GM12892 (cell line): ENCODE measurements at places on chromosomes 11 and 22.

DNA sequence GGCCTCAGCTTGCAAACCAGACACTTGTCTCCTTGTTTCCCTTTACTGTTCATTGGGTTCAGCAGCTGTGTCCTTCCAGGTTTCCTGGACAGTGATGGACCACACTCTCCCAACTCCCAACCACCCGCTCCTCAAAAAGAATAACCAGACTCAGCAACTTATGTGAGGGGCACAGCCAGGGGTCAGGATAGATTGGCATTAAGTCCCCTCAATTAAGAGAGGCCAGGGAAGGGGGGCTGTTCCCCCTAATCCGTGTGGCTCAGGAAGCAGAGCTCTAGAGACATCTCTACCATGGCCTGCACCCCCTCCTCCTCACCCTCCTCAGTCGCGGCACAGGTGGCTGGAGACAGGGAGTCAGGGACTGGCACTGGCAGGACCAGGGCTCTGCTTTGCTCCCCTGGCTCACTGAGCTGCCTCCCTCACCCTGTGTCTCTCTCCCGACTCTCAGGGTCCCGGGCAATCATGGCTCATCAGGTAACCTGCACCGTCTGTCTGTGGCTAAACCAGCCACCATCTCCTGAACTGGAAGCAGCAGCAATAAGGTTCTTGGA lies 111.7 kb downstream of the ZNF280B start:
- no peak for DNase-seq

GRCh38 chr11:65110354-65110861 lies 1.3 kb upstream of the TM7SF2 start:
- DNase-seq = peak; percentile 88

DNA sequence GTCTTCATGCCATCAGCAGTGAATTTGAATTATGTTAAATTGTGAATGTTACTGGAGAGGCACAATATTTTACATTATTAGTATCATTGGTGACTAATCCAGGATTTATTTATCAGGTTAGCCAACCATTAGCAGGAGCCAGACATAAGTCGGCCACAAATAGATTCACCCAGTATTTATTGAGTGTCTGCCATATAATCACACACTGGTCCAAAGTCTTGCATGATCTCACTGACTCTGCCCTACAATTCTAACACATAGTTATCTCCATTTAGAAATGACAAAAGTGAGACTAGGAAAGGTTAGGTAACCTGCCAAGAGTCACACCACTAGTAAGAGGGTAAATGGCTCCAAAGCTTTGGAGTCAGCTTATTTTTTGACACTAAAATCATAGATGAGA lies 179.6 kb downstream of the BLID start:
- no peak for DNase-seq

- DNase-seq = no peak
Observed at GRCh38 chr11:120908461-120909181, 115.3 kb upstream of the TBCEL start.

- DNase-seq = no peak
Observed at GRCh38 chr22:46408568-46409506, 73.3 kb downstream of the TRMU start.

GRCh38 chr11:38582756-38583155 lies 1984.7 kb upstream of the RAG2 start:
- DNase-seq = no peak

DNA sequence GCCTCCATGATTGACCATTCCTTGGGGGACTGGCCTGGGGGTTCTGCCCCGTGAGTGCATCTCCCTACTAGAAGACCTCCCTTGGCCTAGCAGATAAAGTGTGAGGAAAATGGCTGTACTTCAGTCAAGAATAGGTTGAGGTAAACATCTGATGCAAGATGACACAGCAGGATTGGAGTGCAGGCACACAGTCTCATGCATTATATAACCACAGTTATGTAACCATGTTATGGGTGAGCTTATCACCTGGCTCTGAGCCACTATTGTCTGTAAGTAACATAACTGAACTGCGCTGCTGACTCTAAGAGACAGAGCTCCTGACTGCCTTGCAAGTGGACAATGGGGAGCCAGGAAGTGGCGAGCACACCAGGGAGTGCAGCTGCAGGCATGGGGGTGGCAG lies 378.7 kb upstream of the ANO5 start:
- no peak for DNase-seq

DNA sequence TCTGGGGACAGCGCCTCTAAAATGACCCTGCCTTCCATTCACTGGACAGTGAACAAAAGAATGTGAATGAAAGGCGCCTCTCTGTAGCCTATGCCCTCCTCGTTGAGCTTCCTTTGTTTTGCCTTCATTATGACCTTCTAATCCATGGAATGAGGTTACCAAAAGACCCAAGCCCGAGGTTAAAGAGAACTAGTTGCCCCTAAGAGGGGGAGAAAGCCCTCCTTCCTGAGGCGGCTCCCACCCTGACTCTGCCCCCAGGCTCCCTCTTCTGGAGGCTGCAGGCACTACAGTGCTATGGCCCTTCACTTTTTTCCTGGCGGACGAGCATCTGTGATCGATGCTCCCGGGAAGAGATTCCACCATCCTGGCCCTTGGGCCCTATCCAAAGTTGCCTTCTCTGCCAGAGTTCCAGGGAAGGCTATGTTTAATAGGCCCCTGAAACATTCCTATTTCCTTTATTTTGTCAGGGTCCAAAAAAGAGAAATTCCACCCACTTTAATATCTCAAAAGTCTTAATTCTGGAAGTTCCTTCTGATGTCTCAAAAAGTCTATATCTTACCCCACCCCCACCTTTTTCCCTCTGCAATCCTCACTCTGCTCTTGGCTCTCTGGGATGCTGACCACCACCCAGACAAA lies 147.3 kb downstream of the FEZ1 start:
- DNase-seq = peak; percentile 55

DNA sequence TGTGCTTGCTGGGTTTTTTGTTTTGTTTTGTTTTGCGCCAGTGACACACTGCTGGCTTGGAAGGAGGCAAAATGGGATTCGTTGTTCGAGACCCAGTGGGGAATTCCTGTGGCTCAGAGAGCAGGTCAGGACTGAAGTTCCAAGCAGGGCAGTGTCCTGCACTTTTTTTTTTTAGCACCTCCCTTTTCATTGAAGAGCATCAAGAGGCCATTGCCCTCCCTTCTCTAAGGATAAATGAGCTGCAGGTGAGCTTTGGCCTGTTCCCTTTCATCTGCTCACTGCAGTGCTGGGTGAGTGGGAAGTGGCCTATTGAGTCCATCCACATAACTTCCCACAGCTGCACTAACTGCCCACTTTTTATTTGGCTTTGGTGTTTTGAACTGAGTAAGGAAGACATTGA lies 87.8 kb downstream of the ARHGAP42 start:
- no peak for DNase-seq

- peak; percentile 29 for DNase-seq
Observed at GRCh38 chr11:62324731-62325556, 12.3 kb upstream of the ASRGL1 start.

- no peak for DNase-seq
Observed at GRCh38 chr22:39289975-39290720, 29.3 kb downstream of the RPL3 start.

DNA sequence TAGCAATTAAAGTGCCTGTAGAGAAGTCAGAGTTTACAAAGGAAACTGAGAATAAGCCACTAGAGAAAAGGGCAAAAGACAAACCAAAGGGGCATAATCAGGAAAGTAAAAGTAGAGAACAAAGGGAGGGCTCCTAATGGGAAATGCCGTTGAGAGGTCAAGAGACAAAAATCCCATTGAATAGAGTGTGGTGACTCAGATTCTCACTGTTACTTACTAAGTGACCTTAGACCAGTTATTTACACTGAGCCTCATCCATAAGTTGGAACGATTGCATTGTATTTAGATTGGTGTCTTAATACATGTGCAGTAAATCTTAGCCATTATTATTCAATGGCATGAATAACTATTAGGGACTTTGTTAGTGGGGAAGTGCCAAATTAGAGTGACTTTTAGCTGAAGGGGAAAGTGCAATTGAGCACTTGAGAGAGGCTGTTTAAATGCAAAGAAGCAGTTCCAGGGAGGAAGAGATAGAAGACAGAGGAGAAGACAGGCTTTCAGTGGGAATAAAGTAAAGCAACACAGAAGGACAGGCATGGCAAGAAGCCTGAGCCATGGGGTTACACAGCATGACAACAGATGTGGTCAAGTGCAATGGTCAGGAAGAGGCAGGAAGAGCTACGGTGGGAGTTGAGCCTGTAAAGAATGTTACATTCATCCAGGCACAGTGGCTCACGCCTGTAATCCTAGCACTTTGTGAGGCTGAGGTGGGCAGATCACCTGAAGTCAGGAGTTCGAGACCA lies 82.6 kb downstream of the UBASH3B start:
- DNase-seq = no peak

DNA sequence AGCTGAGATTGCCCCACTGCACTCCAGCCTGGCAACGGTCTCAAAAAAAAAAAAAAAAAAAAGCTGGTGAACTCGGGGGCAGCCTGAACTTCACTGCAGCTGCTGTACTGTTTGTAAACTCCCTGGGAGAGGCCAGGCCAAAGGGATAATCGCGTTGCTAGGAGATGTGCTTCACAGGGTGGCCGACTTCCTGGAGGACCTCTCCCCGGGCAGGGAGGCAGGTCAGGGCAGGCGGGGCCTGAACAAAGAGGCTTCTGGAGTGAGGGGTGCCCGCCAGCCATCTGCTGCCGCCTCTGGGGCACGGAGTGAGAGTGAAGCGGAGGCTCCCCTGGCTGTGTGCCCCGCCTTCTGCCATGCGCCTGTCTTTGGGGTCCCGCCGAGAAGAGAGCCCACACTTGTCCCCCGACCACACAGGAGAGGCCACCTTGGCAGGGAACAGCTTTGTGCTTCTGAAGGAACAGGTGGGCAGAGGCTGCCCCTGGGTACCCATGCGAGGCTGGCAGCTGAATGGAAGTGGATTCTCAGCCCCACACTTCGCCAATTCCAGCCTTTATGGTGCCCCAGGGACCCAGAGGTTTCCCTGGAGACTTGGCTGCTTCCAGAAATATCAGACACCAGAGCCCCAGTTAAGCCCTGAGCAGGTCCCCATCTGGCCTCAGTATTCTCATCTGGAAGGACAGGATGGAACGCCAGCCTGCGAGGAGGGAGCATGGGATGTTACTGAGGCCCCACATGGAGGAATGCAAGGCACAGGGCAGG lies 29.6 kb downstream of the TMEM184B start:
- no peak for DNase-seq

GRCh38 chr11:57792870-57793269 lies 31.3 kb downstream of the CTNND1 start:
- no peak for DNase-seq

DNA sequence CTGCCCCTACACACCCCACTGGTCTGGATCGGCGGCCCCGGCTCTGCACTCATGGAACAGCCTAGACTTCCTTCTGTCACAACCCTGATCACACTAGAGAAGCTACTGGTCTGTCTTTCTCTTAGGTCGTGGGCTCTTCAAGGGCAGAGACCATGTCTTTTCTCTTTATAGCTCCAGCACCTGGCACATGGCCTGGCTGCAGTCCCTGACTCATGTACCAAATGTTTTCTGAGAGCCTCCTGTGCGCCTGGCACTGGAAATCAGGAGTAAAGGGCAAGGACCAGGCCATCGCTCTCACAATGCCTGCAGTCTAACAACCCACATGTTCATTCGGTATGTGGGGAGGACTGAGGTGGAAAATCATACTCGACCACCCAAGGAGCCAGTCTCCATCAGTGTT lies 7.5 kb downstream of the ASCC2 start:
- no peak for DNase-seq

GRCh38 chr11:88507771-88508417 lies 170.4 kb upstream of the CTSC start:
- DNase-seq = no peak

DNA sequence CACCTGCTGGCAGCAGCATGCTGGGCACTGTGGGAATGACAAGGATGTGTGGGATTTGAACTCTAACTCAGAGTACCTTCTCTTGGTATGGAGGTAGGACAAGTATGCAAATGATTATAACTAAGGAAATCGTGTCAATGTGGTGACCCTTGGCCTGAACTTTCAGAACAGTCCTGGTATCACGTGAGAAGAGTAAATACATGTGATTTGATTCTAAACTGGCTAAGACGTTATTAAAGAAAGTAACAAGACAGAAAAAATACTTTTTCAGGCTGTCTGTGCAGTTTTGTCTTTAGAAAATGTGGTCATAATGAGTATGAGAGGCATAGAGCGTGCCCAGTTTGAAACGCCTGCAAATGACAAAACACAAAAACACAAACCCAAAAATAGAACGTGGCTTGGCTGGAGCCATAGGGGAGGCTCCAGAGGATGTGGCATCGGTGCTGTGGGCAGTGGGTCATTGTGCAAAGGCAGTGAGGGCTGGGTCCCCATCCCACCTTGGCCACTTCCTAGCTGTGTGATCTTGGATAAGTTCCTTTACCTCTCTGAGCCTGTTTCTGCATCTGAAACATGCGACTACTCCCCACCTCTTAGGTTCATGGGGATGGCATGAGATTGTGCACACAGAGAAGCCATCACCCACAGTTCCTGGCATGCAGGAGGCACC lies 18.4 kb upstream of the IL2RB start:
- no peak for DNase-seq

DNA sequence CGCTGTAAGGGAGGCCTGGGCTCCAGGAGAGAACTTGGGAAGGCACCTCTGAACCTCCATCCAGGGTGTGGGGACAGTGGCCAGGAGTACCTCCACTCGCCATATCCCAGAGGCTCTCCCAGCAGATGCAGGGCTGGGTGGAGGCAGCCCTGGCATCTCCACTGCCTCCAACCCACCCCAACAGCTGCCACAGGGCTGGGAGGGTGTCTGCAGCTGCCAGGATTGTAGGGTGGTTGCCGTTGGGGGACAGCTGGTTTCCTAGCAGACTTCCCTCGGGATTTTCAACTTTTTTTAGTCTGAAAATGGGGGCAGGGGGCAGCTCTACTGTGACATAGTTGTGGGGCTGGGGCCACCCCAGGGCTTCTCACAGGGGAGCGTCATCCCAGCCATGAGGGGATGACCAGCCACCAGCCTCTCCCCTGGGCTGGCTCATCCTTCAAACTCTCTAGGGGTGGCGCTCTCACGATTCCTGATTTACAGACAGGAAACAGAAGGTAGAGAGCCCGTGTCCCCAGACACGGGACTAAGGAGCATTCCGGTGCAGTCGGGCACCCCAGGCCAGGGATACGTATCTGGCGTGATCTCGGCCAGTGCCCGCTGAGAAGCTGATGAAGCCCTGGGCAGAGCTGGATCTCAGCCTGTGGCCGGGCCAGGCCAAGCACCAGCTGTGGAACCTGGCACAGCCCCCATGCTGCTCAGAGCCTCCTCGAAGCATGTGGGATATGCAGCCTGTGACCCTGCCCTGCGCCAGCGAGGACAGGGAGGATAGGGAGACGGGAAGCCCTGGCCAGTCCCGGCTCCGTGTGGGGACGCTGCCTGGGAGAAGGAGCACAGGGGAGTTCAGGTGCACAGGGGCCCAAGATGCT lies 9.9 kb downstream of the PRR5 start:
- DNase-seq = no peak

GRCh38 chr22:30878516-30879414 lies 89.8 kb downstream of the MORC2 start:
- no peak for DNase-seq

DNA sequence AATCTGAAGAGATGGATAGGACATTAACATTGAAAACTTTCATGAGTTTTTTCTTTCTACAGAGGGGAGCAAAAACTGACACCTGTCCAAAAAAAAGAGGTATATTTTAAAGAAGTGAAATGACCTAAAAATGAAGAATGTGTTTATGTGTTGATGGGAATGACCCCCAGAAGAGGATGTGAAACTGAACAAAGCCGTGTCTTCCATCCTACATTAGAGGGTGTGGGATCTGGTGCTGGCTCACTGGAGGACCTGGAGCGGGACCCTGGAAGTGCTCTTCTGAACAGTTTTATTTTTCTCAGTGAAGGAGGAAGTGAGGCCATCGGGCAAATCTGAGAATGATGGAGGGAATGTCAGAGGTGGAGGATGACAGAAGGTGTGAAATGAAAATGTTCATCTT lies 470.1 kb downstream of the NTM start:
- DNase-seq = no peak

GRCh38 chr11:61907282-61907681 lies 10.1 kb downstream of the RAB3IL1 start:
- DNase-seq = no peak
